Common myeloid progenitor, CD34-positive (primary cell): ENCODE measurements at places on chromosomes 12 and 14.

DNA sequence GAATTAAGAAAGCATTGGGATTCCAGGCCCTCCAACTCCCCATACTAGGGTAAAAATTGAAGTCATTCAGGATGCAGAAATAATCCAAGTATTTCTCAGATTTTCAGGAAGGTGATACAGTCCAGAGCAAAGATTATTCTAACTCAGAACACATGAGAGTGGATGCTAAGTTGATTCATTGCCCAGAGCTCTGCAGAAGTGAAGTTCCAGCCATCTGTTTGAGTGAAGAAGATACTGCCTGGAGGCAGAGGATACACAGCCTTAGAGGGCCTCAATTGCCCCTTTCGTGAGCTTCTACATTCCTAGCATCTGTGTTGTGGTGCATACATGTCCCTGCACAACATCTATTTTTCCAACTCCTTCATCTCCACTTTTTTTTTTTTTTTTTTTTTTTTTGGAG, 36.9 kb upstream of the SMUG1 start:
- H3K4me3 ChIP-seq, result no peak overlapping the region
- H3K36me3 ChIP-seq, result peaks cover 2% of the 10 kb centered on the region
- H3K27me3 ChIP-seq, result no peaks in the 10 kb centered on the region
- DNase-seq, result no peak

DNA sequence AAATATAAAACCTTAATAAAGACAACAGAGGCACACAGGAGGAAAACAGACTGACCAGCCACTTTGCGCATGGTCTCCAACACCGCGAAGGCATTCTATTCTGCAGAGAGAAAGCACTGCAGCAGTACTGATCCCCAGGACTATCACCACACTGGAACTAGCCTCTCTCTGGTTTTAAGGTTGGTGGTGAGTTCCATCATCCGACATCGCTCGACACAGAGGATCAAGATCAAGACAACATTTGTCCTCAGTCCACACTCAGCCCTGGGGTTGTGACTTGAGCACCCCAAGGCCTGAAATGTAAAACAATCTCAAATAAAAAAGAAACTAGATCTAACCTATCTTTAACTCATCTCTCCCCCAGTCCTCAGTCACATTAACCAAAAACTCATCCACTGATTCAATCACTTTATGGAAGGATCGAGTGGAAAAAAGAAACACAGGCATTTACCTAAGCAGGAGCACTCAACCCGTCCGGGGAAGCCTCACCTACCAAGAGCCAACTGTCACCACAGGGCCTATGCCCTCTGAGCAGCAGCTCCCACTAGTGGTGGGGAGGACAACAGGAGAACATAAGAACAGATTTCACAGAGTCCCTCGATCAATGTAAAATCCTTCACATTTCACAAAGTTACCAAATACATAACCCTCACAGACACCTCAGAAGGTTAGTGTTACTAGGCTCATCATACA, 17.7 kb downstream of the STXBP6 start:
- H3K27me3 ChIP-seq, result no peaks in the 10 kb centered on the region
- H3K4me1 ChIP-seq, result no peaks in the 10 kb centered on the region
- no peak overlapping the region for H3K27ac ChIP-seq

DNA sequence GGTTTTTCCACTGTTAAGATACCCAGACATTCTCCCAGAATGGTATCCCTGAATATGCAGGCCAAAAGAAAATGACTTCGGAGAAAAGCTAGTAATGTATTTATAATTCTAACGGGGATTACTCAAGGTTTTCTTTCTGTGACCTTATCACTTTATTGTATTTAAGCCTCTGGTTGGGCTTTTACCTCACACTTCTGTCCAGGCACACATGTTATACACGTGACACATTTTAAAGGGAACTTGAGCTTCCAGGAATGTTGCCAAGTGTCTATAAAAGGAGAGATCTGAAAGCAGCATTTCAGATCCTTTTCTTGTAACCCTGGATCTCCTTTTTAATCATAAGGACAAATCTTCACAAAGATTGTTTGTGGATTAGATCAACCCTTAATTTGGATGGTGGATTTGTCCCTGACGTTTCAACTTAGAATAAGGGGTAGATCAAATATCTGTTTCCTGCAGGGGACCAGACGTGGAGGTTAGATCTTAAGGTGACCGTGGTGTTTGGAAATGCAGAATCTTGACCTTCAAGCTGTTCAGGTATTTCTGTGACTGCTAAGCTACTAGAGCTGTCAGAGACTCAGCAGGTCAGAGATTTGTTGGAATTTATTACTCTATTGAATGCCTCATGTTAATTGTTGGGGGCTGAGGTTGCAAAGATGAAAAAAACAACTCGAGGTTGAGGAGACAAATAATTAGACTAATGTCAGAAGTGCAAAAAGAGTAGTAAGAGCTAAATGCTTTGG, 1.5 kb downstream of the CIPC start:
- peak overlapping the region; percentile 97 for H3K4me3 ChIP-seq
- H3K27ac ChIP-seq, result peak overlapping the region; percentile 95
- H3K4me1 ChIP-seq, result peaks cover 33% of the 10 kb centered on the region
- DNase-seq, result peak; percentile 29
- H3K36me3 ChIP-seq, result peaks cover 2% of the 10 kb centered on the region

DNA sequence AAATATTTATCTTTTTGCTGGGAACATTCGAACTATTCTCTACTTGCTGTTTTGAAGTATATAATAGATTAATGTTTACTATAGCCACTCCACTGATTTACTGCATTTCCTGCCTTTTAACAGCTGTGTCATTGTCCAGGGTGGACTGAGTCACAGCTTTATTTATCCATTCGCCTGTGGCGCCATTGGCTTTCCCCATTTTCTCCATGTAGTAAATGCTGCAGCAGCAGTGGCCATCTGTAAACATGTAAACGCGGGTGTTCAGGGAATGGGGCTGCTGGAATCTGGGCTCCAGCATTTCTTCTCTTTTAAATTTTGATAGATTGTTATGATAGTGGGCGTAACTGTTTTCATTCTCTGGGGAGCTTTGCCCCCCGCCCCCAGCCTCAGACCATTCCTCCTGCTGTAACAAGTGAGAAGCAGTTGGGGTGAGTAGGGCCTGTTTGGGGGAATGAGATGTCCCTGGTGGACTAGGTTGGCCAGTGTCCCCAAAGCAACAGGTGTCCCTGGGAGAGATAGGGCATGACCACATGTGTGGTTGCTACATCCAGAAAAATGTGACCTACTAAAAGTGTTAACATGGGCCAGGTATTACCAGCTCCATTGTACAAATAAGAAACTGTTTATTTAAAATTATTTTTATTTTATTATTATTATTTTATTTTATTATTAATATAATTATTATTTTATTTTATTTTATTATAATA, 32.9 kb downstream of the RIN3 start:
- H3K4me1 ChIP-seq, result peaks cover 19% of the 10 kb centered on the region
- H3K27ac ChIP-seq, result no peak overlapping the region
- no peak for DNase-seq
- no peaks in the 10 kb centered on the region for H3K36me3 ChIP-seq

DNA sequence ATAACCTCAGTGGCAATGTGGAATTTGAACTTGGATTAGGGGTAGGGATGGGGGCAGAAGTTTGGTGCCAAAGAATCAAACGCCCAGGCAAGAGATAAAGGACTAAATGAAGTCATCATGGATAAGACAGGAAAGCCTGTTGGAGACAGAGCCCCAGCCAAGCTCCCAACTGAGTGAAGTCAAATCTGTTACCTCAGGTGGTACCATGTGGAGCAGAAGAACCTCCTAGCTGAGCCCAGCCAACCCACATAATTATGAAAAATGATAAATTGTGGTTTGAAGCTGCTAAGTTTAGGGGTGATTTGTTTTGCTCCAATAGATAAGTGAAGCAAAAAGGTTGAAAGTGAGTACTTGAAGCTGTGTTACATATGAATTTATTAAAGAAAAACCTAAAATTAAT, 66.1 kb downstream of the SMOC1 start:
- H3K27me3 ChIP-seq, result peaks cover 12% of the 10 kb centered on the region
- H3K4me1 ChIP-seq, result no peaks in the 10 kb centered on the region
- no peak for DNase-seq
- H3K27ac ChIP-seq, result no peak overlapping the region
- H3K4me3 ChIP-seq, result no peak overlapping the region
